Activated naive CD4-positive, alpha-beta T cell (primary cell): ENCODE measurements at places on chromosomes 2 and 18.

GRCh38 chr2:69715964-69716363 lies 26.0 kb upstream of the ANXA4 start:
- no peak for DNase-seq

DNA sequence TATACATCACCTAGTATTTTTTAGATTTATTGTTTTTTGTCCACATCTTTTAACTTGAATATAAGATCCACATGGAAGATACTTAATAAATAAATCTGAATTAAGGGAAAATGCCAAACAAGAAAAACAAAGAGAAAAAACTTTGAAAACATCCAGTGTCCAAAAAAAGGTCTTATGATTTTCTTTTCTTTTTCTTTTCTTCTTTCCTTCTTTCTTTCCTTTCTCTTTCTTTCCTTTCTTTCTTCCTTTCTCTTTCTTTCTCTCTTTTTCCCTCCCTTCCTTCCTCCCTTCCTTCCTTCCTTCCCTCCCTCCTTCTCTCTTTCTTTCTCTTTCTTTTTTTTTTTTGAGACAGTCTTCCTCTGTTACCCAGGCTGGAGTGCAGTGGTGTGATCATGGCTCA lies 29.6 kb upstream of the WIPF1 start:
- no peak for DNase-seq

GRCh38 chr2:180776921-180777320 lies 203.5 kb upstream of the UBE2E3 start:
- no peak for DNase-seq

DNA sequence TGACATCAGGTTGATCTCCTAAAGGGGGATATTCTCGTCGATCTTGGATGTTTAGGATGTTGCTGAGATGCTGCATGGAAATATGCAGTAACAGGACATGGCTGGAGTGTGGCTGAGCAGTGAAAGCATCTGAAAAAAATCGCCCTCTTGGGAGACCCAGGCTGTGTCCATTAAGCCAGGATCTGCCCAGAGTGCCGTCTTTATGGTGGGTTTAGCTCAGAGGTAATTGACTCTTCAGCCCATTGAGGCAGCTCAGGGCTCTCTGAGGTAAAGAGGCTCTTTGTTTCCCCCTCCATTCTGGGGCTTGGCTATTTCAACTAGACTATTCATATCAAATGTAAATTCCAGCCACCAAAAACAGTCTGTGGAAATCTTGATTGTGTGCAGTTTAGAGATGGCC lies 26.5 kb downstream of the OSBPL6 start:
- no peak for DNase-seq

DNA sequence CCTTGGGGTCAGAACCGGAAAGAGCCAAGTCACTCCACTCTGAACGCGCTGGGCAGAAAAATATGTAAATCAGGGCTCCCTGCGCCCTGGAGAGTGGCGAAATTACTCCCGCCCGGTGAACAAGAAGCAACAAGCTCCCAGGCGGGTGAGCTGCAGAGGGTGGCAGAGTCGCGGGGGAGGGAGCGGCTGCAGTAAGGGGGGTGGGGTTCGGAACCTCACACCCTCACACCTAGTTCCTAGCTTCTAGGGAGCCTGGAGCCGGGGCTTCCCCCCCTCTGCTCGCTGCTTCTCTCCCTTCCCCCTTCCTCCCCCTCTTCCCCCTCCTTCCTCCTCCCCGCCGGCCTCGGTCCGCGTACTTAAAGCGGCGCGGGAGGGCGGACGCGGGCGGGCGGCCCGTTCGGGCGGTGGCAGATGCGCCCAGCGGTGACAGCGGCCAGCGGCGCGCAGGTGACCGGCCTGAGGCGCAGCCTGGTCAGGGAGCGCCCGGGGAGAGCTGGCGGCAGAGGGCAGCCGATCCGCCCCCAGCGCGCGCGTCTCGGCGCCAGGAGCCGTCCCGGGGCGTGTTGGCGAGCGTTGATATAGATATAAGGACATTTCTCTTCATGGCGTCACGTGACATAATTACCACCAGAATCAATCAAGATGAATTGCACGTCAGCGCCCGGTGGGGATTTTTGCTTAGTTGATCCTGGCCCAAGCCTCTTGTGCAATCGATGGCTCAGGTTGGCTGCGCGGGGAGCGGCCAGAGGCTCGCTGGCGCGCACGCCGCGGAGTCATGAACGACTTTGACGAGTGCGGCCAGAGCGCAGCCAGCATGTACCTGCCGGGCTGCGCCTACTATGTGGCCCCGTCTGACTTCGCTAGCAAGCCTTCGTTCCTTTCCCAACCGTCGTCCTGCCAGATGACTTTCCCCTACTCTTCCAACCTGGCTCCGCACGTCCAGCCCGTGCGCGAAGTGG lies at the start of gene HOXD11:
HOXD11 (plus strand) TSS at position 700 of the 959 bp plus-strand sequence; CDS start at position 776, 76 bp downstream.
- DNase-seq, result no peak

DNA sequence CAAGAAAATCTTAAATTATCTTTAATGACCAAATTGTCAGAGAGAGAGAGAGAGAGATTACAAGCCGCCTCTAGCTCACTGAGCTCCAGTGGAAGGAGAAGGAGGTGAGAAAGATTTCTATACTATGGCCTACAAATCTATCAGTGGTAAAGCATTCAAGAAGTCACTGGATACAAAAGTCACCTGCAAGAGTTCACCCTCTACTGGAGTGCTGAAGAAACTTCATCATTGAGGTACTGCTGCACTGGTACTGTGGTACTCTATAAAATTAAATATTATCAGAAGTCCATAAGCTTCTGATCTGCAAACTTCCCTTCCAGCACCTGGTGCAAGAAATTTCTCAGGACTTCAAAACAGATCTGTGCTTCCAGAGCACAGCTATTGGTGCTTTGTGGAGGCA lies 48.3 kb upstream of the AGPS start:
- DNase-seq, result no peak

DNA sequence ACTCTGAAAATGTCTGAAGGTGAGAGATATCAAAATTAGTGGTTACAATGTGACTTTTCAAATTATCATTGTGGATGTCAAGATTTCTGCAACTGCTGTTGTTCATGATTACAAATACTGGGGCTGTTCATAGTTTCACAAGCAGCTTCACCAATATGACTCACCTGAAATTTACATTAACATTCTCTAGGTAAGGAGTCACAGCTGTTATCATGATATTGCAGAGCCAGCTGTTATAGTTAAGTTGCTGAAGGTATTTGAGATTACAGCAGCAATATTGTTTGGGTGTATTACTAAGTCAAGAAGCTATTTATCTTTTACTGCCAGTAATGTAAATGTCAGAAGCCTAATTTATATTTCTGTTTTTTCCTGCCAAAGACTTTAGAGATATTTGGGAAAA lies 140.0 kb downstream of the MC4R start:
- no peak for DNase-seq

- no peak for DNase-seq
Observed at GRCh38 chr18:58412844-58413666, 215.8 kb downstream of the ALPK2 start.

- DNase-seq, result no peak
Observed at GRCh38 chr2:182358601-182359000, 68.2 kb downstream of the PDE1A start.

DNA sequence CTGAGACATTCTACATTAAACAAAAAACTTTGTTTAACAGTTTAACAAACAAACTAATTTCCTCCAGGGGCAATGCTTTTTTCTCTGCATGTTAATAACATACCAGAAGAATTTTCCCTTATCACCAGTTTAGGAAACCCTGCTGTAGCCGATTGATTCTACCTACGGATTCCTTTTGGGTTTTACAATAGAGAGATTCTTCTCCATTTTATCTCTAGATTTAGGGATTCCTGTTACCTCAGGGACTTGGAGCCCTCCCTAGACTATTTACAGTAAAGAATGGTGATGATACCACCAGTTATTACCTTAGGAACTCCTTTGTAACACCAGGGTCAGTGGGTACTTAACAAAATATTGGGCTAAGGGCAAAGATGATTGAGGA lies 5.3 kb upstream of the ERICH2 start:
- no peak for DNase-seq
